ENCODE measurements at places on chromosomes 7 and 10.

GRCh38 chr7:128883622-128884448 lies 21.2 kb downstream of the ATP6V1F start:
- peak; percentile 88 for DNase-seq

GRCh38 chr10:57202356-57202755 lies 841.3 kb upstream of the ZWINT start:
- DNase-seq = no peak

DNA sequence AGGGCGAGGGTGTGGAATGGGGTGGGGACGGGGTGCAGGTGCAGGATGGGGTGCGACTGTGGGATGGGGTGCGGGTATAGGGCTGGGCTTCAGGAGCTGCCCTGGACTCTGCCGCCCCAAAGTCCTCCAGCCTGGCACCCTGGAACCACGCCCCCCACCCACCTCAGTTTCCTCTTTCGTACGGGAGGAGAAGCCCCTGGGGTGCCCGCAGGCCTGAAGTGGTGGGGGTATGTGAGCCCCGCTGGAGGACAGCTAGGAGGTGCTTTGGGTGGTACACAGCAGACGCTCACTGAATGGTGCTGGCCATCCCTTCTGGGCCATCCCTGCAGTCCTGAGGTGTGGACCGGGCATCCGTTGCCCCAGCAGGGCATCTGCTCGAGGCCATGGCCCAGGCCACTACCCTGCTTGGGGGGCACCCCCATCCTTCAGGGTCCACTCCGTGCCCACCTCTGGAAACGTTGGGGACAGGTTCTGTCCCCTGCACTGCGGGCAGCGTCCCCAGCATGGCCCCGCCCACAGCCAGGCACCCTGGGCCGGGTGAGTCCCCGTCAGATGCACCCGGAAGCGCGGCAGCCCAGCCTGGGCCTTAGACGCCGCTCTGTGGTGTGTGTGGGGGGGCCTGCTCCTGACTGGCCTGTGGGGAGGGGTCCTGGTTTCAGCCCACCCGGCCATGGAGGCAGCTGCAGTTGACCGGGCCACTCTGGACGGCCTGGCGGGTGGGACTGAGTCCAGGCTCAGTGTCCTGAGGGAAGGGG lies 41.6 kb downstream of the UNCX start:
- DNase-seq = no peak

- no peak for DNase-seq
These were observed 27.9 kb downstream of the PDLIM1 start for GRCh38 chr10:95262763-95263518.

DNA sequence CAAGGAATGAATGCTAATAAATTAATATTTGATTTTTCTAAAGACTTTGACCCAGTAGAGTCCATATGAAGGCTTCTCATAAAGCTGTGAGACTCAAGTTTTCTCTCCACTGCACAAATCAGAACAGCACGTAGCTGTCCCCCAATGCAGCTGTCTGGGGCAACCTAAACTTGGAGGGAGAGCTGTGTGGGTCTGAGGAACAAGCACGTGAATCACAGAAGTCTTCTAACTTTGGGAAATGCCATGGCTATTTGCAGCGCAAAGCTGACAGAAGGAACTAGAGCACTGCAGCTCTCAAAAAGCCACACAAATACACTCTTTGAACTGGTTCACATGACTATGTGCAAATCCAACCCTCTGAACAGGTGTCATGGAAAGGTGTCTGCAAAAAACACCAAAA lies 47.9 kb downstream of the COL1A2 start:
- DNase-seq = no peak

GRCh38 chr10:6978187-6978627 lies 398.1 kb upstream of the PRKCQ start:
- DNase-seq = no peak

- DNase-seq = no peak
These were observed 76.4 kb downstream of the CALN1 start for GRCh38 chr7:72335561-72336381.

DNA sequence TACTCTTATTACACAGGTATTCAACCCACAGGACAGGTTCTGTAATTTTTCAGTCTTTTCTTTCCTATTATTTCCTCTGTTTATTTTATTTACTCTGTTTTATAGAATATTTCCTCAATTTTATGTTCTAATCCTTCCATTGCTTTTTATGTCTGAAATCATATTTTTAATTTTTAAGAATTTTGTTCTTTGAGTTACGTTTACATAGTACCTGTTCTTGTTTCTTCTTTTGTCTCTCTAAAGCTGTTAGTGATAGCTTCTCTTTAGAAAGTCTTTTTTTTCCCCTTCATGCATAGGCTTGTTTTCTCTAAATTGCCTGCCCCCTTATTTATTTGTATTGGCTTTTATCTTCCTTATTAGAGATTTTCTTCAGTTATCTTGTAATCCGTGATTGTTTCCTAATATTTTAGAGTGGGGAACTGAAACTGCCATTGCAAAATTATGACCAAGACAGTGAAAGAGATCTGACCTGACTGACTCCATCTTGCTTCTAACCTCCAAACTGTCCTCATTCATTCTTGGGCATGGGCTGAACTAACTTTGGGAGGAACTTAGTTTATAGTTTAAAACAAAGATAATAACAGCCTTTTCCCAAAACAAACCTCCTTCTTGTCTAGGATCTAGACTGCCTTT lies 187.6 kb downstream of the PFKFB3 start:
- DNase-seq = no peak

All from activated naive CD4-positive, alpha-beta T cell treated with anti-CD3 and anti-CD28 coated beads, Interleukin-2, amount 10 ng/mL, durations not matched to agents 7 days and 5 days (primary cell).